LHCN-M2 (cell line): ENCODE measurements at places on chromosomes 3 and 15. TPM values are rescaled to one million over a fixed set of nuclear protein-coding genes. Genes with fewer than 3 reads are reported as not detected.
A peak's percentile ranks its signal among the peaks of the same experiment; 100 is the strongest.

DNA sequence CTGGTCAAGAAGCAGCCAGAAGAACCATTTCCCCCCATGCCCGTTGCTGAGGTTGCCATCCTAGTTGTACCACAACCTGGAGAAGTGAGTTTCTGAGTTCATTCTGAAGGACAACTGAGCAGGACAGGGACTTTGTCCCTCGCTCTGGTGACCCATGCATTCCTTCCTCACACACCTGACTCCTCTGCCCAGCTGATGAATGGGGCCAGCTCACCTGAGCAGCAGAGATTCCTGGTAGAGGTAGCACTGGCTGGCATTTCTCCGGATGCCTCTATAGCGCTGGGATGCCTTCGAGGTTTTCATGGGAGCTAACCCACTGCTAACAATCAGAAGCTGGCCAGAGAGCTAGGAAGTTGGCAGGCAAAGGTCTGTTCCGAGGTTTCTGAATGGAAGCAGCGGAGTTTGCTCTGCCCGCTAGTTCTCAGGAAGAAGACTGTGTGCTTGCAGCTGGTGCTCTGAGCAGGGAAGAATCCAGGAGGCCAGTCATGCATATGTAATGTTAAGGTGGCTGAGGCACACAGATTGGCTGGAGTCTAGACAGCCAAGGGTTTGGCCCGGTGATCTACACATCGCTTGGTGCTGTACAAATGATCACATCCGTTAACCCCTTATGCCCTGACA, at the start of gene TMC3:
TMC3 (minus strand) TSS at position 439 of the 621 bp plus-strand sequence; CDS start at position 303, 136 bp downstream.
- DNase-seq: no peak

GRCh38 chr3:170869239-170869590, 780 bp downstream of the RPL22L1 start:
- peak; percentile 7 for DNase-seq

NEK11 gene
- total RNA-seq: 6.1 and 13.3 TPM in 2 replicates

DNA sequence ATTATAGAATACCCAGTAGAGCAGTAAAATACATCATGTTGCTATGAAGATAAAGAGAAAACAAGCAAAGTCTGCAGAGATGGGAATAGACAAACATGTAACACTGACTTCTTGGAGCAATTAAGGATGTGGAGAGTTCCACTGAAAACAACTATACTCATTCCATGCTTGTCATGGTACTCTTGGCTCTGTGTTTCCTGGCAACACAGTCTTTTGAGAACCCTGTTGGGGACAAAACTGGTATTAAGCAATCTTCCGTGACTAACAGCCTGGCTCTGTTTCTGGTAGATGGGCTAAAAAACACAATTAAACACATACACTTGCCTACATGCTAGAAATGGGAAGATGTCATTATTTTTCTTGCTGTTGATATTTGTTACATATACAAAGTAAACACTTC, 1212.3 kb upstream of the GBE1 start:
- no peak for DNase-seq

- no peak for DNase-seq
Observed at GRCh38 chr3:133401374-133402135, 1.7 kb downstream of the BFSP2 start.

SLITRK3 gene
- total RNA-seq: not detected in 2 replicates

DNA sequence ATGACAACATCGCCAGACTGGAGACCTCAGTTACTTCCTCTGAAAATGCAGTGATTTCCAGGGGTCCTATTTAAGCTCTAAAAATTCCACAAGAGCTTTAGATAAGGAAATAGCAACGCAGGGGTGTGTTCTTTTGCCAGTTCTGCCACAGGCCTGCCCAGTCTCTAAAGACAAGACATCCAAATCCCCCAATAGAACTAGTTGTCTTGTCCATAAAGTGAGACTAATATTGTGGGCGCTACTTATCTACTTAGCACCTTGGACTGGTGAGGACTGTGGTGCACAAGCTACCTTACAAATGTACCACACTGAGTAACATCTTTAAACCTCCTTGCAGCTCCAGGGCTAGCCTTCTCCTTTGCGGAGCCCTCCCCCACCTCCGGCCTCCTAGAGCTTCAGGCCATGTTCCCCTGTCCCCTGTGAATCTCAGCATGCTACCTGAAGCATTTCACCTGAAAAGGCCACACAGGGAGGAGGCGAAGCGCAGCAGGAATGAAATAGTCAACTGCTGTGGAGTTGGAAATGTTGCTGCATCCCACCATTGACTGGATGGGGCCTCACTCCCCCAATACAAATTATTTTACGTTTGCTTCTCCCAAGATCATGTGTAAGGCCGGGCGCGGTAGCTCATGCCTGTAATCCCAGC, 9.6 kb upstream of the LRRC2 start:
- no peak for DNase-seq

DNA sequence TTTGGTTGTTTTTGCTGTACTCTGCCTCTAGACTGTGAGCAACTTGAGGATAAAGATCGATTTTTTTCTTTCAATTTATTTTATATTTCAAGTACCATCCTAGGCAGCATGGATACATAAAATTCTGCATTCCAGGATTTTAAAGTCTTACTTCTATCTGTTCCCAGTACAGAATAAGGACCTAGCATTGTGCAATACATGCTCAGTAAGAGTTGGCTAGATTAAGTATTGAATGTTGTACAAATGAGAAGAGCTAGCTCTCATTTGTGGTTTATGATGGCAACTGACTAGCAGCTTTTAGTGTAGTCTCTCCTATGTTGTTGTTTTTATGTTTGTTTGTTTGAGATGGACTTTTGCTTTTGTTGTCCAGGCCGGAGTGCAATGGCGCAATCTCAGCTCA, 222.7 kb downstream of the TP63 start:
- no peak for DNase-seq

DNA sequence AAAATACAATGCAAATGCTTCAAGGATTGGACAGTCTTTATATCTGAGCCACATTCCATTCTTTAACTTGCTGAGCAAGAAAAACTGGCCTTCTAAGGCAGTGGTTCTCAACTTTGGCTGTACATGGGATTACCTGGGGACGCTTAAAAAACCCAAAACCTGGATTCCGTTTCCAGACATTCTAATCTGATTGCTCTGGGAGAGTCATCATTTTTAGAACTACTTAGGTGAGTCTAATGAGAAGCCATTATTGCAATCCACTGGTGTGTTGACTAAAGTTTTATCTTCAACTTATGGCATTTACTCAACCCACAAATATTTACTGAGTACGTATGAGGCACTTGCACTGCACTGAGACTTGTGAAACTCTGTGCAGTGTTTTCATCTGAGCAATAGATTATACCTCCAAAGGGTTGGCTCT, 195.7 kb upstream of the ATP11B start:
- no peak for DNase-seq

DNA sequence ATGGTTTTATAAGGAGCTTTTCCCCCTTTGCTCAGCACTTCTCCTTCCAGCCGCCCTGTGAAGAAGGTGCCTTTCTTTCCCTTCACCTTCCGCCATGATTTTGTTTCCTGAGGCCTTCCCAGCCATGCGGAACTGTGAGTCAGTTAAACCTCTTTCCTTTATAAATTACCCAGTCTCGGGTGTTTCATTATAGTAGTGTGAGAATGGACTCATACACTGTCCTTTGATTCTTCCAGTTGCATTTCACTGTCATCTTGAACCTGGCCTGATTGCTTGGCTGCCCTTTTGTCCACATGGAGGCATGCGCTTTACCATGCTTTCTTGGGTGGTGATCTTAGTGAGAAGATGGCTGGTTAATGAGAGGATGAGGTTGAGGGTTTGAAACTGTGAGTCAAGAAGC, 23.2 kb downstream of the USP13 start:
- no peak for DNase-seq

- peak; percentile 69 for DNase-seq
Observed at GRCh38 chr3:129855170-129855831, 38.2 kb downstream of the TMCC1 start.

GRCh38 chr3:42752961-42753360, 20.1 kb downstream of the CCDC13 start:
- DNase-seq: no peak
